ENCODE measurements at places on chromosomes 11 and 22.
A peak's percentile ranks its signal among the peaks of the same experiment; 100 is the strongest.

DNA sequence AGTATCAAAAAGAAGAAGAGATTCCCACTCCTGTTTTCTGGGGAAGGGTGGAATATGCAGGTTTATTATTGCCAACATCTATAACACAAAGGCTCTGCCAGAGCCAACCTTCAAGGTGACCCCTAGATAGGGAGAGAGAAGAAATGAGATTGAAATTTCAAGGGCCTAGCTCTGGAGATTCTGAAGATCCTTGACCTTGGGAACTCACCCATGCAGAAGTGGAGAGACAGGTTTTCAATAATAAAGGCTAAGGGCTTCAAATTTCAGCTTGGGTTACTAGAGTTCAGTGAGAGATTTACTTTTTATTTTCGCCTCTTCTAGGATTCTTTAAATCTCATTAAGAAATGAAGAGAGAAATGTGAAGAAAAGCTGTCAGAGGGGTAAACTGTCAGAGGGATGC lies 98.4 kb downstream of the CD44 start:
- DNase-seq, result no peak

- no peak for DNase-seq
Measured at GRCh38 chr11:22792497-22792896, 37.1 kb downstream of the SVIP start.

GRCh38 chr11:76206327-76207081 lies at the start of gene WNT11:
WNT11 (minus strand) TSS chr11:76206502; CDS start chr11:76206407, 95 bp downstream.
- DNase-seq, result no peak

DNA sequence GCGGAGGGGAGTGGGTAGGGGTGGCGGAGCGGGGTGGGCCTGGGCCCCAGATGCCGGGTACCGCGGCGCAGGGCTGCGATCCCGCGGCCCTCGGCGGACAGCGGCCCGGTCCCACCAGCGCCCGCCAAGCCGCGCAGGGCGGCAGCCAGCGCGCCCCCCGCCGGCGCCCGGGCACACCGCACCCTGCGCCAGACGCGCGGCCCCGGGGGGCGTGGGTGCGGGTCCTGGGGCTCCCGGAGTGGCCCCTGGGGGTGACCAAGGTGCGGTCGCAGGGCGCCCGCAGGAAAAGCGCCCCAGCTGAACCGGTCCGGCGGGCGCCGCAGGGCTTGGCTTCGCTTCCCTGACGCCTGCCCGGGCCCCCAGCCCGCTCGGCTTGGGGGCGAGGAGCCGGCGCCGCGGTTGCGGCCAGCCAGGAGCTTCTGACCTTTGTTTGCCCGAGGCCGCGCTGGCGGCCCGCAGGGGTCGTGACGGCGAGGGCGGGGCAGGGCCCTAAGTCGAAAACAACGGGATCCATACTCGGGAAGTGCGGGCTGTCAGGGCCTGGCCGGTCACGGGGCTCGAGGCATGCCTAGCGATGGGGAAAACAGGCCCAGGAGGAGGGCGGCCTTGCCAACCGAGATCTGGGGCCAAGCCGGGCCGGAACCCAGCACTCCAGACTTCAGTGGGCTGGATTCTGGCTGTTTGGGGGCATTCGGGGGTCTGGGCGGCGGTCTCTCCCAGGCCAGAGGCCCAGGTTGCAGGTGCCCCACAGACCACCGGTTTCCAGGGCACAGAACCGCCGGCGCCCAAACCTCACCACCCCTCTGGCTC lies 581 bp upstream of the AP5B1 start:
- DNase-seq, result peak; percentile 87

DNA sequence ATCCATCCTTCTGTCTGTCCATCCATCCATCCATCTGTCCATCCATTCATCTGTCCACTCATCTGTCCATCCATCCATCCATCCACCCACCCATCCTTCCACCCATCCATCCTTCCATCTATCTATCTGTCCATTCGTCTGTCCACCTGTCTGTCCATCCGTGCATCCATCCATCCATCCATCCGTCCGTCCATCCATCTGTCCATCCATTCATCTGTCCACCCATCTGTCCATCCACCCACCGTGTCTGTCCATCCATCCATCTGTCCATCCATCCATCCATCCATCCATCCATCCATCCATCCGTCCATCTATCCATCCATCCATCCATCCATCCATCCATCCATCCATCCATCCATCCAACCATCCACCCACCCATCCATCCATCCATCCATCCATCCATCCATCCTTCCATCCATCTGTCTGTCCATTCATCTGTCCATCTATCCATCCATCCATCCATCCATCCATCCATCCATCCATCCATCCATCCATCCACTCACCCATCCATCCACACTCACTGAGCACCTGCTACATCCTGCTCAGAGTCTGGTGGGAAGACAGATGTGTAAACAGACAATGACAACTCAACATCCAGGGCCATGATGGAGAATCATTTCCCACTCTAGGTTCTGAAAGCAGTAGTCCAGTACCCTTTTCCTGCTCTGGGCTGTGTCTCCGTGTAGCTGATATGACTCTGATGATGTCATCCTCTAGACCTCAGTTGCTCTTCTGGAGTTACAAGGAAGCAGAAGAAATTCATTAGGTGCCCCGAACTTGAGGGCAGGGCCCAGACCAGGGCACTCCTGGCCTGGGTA lies 30.8 kb upstream of the MYEOV start:
- no peak for DNase-seq

DNA sequence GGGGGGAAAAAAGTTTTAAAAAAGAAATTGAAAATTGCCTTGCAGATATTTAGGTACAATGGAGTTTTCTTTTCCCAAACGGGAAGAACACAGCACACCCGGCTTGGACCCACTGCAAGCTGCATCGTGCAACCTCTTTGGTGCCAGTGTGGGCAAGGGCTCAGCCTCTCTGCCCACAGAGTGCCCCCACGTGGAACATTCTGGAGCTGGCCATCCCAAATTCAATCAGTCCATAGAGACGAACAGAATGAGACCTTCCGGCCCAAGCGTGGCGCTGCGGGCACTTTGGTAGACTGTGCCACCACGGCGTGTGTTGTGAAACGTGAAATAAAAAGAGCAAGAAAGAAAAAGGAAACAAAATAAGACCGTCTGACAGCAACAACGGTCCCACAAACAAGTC lies 964.9 kb downstream of the NTM start:
- DNase-seq, result peak; percentile 73

GRCh38 chr11:122248131-122248530 lies 132.1 kb upstream of the BLID start:
- DNase-seq, result no peak

GRCh38 chr22:50086526-50086925 lies 1.3 kb upstream of the MLC1 start:
- DNase-seq, result no peak

GRCh38 chr11:120136356-120136755 lies 1.6 kb downstream of the TRIM29 start:
- DNase-seq, result peak; percentile 57

GRCh38 chr11:14932447-14932846 lies 39.7 kb downstream of the CALCA start:
- no peak for DNase-seq

- DNase-seq, result no peak
Measured at GRCh38 chr11:29305456-29306232, 711.2 kb downstream of the KCNA4 start.

DNA sequence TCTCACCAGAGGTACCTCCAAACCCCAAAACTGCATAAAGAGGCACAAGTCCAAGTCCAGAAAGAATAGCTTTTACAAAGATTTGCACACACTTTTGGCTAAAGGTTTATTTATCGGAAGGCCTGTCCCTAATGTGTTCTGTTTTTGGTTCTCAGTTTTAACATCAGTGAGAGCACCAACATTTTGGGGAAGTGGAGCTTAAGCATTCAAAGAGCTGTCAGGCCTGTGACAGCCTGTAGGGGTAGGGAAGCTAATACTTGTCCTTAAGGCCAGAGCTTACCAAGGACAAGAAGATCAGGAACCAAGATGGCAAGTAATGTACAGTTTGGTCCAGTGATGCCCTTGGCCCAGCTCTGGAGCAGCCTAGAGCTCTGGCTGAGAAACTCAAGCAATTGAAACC lies 38.9 kb upstream of the SCUBE2 start:
- DNase-seq, result no peak

- no peak for DNase-seq
Measured at GRCh38 chr11:75520688-75521087, 5.1 kb downstream of the GDPD5 start.

GRCh38 chr22:33047744-33048143 lies 10.4 kb downstream of the SYN3 start:
- DNase-seq, result no peak

DNA sequence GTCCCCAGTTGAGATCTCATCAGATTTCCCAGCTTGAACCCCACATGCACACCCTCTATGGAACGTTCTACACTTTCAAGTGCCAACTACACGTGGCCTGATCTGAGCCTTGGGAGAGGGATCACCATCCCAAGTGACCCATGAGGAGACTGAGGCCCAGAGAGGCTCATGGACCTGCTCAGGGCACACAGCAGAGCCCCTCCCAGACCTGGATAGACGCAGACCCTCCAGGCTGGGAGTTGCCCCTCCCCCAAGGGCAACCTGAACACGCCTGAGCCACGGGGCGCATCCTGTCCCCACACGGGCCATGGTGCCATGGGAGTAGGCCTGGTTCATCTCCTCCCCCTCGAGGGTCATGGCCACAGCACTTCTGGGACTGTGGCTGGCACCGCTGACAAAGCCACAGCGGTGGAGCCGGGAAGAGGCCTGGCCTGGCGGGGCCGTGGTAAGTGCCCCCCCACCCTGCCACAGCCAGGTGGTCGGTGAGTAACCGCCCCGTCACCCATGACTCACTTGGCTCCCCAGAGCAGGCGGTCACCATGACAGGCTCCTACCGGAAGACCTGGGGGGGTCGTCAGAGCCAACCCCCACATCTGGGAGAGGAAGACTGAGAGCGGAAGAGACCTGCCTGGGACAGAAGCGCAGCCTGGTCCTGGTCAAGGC lies 8.1 kb downstream of the WNT7B start:
- DNase-seq, result no peak

DNA sequence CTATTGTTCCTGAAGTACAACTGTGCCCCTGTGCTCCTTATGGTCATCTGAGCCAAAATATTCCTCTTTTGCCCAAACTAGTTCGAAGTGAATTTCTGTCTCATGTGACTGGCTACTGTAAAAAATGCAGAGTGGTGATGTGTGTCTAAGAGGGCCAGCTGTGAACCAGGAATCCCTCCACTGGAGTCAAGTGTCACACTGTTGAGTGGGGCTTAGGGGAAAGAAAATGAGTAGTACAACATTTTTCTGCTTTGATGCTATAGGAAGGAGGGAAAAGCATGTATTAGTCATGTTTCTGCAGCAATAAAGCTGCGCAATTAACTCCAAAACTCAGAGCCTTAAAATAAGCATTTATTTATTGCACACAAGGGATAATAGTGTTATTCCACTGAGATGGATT lies 39.8 kb upstream of the HMGXB4 start:
- DNase-seq, result no peak

DNA sequence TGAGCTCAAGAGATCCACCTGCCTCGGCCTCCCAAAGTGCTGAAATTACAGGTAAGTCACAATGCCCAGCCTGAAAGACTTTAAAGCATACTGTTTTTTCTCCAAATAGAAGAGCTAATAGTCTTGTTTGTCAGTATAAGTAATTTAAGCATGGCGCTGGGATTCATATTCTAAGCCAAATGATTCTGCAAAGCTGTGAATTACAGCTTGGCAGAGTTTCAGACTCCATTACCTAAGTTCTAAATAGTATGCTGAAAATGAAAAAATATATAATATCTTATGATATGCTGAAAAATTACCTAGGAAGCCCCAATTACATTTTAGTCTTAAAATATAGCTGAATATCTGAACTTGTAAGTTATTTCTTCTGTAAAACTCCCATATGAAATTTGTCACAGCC lies 39.3 kb downstream of the MRE11 start:
- DNase-seq, result no peak

GRCh38 chr11:77197626-77198320 lies 69.7 kb downstream of the MYO7A start:
- peak; percentile 67 for DNase-seq
